ENCODE measurements at places on chromosomes 6 and 20.

DNA sequence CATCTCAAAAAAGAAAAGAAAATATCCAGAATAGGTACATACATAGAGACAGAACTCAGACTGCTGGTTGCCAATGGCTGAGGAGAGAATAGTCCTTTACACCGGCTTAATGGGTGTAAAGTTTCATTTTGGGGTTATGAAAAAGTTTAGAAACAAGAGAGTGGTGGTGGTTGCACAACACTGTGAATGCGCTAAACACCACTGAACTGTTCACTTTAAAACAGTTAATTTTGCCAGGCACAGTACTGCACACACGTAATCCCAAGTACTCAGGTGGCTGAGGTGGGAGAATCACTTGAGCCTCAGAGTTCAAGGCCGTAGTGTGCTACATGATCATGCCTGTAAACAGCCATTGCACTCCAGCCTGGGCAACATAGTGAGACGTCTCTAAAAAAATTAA is 7.6 kb downstream of the ILRUN start:
- no peak for DNase-seq

- DNase-seq: no peak
These were observed 18.4 kb upstream of the PRND start for GRCh38 chr20:4703281-4703676.

DNA sequence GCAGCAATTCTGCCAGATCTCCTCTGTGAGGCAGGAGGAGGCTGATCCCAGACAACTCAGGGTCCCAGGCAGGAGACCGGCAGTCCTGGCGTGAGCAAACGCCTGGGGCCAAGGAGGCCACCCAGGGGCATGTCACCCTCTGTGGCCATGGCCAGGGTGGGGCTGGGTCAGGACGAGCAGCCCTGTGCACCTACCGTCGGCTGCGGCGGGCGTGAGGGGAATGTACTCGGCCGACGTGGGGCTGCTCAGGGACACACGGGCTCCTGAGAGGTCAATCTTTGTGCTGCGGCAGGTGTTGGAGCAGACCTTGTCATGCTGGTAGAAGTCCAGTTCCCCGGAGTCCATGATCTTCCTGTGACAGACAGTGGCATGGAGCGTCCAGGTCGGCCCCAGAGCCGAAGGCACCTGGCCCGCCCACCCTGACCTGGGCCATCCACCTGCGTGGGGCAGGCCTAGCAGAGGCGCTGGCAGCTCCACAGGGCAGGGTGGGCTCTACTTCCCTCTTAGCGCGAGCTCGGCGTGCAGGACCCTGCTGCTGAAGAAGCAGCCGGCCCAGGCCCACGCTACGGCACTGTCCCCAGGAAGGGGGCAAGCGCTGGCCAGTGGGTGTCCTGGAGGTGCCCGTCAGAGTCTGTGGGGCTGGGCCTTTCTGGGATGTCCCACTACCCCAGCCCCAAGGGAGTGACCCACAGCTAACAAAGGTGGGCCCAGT is 21.5 kb upstream of the HELZ2 start:
- no peak for DNase-seq

DNA sequence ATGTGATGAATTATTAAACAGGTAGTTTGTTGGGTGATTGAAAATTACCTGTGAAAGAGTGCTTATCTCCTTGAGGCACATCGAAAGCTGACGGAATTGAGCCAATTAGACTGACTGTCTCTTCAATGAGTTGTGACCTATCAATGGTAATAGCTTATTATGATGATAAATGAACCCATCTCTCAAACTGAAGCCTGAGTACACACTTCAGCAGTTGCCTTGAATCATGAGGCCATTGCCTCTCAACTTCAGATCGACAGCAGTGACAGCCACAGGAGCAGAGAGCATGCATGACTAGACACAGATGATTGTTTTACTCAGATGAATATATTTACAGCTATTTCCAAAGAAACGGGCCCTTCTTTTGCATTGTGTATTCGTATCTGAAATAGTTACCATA is 323.9 kb downstream of the LAMA2 start:
- no peak for DNase-seq

DNA sequence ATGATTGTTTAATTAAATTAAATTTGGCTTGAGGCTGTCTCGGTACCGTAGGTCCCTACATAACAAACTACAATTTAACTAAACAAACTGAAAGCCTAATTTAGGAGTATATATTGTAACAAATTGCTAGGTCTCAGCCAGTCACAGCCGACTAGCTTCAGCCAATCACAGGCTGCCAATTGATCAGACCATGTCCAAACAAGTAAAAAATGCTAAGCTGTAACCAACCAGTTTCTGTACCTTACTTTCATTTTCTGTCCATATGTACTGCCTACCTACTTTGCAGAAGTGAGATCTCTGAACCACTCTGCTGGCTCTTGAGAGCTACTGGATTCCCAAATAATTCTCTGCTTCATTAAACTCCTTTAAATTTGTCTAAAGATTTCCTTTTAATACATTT is 648.0 kb upstream of the GJE1 start:
- no peak for DNase-seq

DNA sequence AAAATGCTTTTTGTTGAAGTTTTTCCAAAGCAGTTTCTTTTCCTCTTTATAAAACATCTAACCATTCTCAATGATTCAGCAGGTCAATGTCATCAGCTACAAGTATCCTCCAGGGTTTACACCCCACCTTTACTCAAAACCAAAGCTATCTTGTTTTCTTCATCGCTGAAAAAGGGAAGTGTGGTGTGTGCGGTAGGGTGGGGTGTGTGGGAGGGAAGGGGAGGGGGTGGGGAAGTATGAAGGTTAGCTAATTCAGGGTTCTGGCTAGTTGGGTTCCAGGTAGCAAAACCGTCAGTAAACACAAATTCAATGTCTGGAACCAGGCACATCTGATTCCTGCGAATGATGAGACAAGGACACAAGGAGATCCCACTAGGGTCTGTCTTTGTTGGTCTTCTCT is 189.6 kb downstream of the GJA10 start:
- no peak for DNase-seq

GRCh38 chr20:40565682-40566040 is 123.4 kb downstream of the MAFB start:
- DNase-seq: no peak
